ENCODE measurements at places on chromosomes 2 and 18. TPM values are rescaled to one million over a fixed set of nuclear protein-coding genes. Genes with fewer than 3 reads are reported as not detected.

Gene CDK15
- 1.5 TPM for total RNA-seq

Gene SIX3
- 0.14 TPM for total RNA-seq

Gene CXCR2
- 3.0 TPM for total RNA-seq

- DNase-seq, result no peak
These were observed 110.9 kb upstream of the RMP24 start for GRCh38 chr18:35861367-35862118.

DNA sequence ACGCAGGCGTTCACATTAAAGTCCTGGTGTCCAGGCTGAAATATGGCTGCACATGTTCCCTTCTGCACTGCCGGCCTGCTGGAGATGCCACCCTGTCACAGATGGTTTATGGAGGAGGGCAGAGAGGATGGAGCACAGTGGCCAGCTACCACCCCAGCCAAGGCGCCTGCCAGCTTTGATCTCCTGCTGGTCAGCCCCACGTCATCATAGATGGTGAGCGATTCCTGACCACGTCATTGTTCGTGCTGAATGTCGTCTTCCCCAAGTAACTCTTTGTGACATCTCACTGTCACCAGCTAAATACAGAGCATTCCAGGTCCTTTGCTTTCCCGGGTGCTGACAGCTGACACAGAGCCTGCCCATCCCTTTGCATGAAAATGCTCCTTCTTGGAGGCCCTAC is 248.3 kb downstream of the TTC32 start:
- no peak for DNase-seq

DNA sequence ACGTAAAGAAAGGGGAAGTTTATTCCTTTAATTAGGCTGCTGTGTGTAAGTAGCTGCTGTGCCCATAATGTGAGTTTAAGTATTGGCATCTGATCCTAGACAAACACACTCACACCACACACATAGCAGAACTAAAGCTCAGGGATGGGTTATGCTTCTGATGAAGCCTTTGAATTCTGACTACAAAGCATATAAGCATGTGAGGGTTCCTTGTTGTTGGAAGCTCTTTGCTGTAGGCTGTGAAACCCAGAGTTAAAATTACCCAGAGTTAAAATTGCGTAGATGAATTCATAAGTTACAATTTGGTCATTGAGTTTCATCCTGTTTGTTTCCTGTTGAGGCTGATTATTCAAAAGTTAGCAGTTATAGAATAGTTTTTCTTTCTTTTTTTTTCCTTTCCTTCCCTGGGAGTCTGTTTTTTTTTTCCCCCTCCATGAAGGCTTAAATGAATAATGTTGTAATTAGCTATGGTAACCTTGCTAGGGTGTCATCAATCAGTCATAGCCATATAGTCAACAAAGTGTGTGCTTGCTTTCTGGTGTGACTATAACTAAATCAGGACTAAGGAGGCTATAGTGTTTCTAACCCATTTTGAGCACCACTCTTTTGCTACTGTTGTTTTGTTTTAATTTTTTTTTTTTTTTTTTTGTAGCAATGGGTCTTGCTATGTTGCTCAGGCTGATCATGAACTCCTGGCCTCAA is 426.1 kb downstream of the PARD3B start:
- no peak for DNase-seq

DNA sequence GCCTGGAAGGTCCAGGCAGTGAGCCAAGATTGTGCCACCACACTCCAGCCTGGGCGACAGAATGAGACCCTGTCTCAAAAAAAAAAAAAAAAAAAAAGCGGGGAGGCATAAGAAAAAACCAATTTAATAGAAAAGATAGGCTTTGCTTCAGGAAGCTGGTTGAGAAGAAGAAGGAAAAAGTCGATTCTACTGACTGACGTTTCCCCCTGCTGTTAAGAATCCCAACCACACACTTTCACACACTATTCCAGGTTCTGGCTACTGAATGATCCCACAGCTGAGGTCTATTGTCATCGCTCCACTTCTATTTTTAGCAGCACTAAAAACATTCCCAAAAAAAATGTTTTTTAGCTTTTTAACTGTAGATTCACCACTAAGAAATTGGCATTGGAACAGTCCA is 6.7 kb upstream of the CHCHD5 start:
- no peak for DNase-seq

DNA sequence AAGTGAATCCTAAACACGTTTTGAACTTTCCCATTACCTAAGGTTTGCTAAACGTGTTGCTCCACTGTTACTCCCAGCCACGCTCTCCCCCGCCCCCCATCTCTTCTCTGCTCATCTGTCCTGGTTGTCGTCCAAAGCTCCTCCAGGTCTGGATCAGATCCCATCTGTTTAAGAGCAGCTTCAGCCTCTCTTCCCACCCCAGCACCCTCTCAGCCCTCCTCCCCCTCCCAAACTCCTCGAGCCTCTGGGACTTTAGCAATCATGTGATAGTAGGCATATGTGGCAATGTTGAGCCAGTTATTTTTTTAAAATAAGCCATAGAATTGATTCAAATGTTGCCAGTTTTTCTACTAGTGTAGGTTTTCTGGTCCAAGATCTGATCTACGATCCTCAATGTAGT is 20.0 kb upstream of the LPIN1 start:
- no peak for DNase-seq

DNA sequence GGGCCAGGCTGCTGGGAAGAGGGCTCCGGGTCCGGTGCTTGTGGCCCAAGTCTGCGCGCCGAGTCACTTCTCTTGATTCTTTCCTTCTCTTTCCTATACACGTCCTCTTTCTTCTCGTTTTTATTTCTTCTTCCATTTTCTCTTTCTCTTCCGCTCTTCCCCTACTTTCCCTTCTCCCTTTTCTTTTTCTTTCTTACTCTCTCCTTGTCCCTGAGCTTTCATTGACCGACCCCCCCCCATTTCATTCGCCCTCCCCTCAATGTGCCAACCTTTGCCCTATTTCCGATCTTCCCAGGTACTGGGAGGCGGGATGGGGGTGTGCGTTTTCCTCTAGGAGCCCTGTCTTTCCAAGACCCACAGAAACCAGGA is 1.8 kb downstream of the ONECUT2 start:
- no peak for DNase-seq

DNA sequence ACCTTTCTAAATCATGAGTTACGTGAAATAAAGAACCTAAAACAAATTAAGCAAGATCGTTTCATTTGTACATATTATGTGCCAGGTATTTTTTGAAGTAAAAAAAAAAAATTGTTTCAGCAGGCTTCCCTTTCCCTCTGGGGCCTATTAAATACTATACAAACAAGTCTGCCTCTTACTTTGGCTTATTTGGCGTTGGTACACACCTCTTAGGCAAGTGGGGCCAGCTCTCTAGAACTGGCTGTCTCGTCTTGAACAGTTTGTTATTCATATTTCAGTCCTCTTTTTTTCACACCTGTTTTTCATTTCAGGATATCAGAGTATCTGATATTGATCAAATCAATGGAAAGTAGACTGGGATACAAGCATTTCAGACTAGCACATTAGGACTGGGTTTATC is 27.4 kb upstream of the PPP3R1 start:
- DNase-seq, result no peak

DNA sequence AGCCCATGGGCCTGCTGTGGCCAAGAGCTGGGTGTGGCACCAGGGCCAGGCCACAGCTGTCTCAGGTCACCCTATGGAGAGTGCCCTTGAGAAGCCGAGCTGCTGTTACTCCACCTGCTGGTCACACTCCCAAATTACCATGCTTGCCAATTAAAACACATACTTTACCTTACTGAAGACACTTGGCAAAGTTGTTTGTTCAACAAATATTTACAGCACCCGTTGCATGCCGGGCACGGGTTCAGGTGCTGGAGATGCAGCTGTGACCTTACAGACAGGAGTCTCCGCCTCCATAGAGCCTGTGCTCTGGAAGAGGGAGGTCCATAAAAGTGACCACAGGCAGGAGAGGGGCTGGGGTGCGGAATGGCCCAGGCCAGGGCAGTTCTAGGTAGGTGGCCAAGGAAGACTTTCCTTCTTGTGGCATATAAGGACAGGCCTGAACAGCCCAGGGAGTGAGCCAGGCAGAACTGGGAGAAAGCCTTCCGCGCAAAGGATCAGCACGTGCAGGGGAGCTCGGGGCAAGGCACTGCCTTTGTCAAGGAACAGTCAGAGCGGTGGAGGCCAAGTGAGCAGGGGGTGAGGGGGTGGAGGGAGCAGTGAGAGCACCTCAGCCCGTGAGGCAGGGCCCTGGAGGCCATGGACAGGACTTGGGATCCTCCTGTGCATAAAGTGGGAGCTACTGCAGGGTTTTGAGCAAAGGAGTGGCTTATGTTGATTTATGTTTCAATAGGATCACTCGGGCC is 23.6 kb upstream of the RBM44 start:
- no peak for DNase-seq

- DNase-seq, result no peak
These were observed 121.6 kb downstream of the ARL4C start for GRCh38 chr2:234375176-234375880.

- no peak for DNase-seq
These were observed 54.8 kb downstream of the RTP5 start for GRCh38 chr2:241924069-241924908.

- DNase-seq, result no peak
These were observed 274.0 kb downstream of the TSN start for GRCh38 chr2:122029456-122029855.
